ENCODE measurements at places on chromosomes 13 and 19. TPM values are rescaled to one million over a fixed set of nuclear protein-coding genes. Genes with fewer than 3 reads are reported as not detected.

The SIGLECL1 gene
- not detected for polyA plus RNA-seq

The C19orf85 gene
- polyA plus RNA-seq, result not detected

DNA sequence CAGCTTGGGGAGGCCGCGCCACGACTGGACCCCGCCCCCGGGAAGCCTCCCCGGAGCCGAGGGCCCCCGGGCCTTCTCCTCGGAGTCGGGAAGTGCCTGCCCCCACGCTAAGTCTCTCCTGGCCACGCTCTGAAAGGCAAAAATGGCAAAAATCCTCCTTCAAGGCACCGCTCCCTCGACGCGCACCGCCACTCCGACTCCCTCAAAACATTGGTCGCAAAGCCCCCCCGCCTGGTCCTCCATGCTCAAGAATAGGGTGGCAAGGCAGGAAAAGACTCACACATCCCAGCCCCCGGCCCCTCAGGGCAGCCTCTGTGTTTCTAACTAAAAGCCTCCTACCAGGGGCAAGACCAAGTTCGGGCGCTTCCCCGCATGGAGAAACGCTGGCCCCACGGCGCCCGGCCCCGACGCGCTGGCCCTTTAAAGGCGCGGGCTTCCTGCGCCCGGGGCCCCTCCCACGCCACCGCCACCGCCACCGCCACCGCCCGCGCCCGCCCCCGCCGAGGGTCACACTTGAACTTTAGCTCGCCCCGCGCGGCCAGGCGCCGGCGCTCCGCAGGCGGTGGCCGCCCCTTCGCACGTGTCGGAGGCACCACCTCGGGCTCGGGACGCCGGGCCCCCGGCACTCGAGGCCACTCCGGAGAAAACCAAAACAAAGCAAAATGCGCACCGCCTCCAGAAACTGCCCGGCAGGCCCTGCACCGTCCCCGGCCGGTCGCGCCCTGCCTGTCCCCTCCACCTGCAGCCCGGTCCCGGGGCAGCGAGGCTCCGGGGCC lies 1.9 kb downstream of the FOXO1 start:
- DNase-seq, result no peak

GRCh38 chr13:23159760-23160637 lies 20.8 kb upstream of the SGCG start:
- peak; percentile 58 for DNase-seq

GRCh38 chr13:44470638-44471562 lies 97.3 kb downstream of the SERP2 start:
- DNase-seq, result peak; percentile 32

The RUBCNL gene
- polyA plus RNA-seq, result 2.5 TPM

GRCh38 chr19:6376512-6377190 lies 918 bp upstream of the PSPN start:
- DNase-seq, result no peak

The GAPDHS gene
- polyA plus RNA-seq, result not detected

The ZNF415 gene
- 24.8 TPM for polyA plus RNA-seq

GRCh38 chr19:43820884-43821215 lies 6.3 kb upstream of the ZNF283 start:
- no peak for DNase-seq

- DNase-seq, result no peak
These were observed 5.7 kb upstream of the NUP58 start for GRCh38 chr13:25295701-25296100.

- no peak for DNase-seq
These were observed 39.9 kb upstream of the TMTC4 start for GRCh38 chr13:100714478-100714877.

DNA sequence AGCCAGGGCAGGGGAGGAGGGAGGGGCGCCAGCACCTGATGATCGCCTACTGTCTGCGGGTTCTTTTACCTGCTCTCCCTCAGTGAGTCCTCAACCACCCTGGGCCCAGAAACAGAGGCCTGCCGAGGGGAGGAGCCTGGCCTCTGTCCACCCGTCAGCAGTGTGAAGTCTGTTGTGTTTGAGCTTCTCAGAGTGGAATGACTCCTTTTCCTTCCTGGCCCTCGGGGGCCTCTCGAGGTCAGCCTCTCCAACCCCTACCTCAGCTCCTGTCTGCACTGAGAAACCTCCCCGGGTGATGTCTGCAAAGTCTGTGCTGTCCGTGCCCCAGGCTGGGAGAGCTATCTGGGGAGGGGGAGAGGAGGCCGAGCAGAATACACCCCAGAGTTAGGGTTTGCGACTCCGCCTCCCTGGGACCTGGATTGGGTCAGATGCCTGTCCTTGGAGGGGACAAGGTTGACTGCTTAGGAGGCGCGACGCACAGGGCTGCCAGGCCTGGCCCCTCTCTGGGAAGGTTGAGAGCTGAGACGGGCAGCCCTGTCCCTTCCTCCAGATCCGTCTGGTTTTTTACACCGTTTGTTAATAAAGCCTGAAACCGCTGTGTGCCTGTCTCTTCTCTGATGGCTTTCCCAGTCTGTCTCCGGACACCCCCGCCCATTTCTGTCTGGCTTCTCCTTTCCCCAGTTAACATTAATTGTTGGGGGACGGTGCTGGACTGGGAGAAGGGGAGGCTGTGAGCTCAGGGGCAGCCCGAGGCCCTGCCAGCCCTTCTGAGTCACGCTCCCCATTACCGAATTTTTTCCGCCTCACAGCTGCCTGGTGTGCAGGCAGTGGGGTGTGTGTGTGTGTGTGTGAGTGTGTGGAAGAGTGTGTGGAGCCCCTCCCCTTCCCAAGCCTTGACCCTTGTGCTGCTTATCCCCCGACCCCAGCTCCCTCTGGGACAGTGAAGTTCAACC lies 989 bp upstream of the SSC5D start:
- DNase-seq, result peak; percentile 70

DNA sequence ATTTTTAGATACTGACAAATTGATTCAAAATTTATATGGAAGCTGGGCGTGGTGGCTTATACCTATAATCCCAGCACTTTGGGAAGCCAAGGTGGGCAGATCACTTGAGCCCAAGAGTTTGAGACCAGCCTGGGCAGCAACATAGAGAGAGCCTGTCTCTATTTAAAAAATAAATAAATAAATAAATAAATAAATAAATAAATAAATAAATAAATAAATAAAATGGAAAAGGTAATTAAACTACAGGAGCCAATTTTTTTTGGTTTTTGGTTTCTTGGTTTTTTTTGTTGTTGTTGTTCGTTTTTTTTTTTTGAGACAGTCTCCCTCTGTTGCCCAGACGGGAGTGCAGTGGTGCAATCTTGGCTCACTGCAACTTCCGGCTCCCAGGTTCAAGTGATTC lies 29.4 kb upstream of the TRIM13 start:
- no peak for DNase-seq

The IGSF23 gene
- 0.18 TPM for polyA plus RNA-seq

All from left lung (tissue), 14 donors.